Subcutaneous preadipocyte (primary cell): ENCODE measurements at places on chromosomes 2 and 18. TPM values are rescaled to one million over a fixed set of nuclear protein-coding genes. Genes with fewer than 3 reads are reported as not detected.

The CNDP1 gene
- not detected in 2 replicates for total RNA-seq

The ATP6V1C2 gene
- total RNA-seq, result under 0.01 TPM in 2 replicates

The IL1F10 gene
- total RNA-seq, result not detected in 2 replicates

The MARCO gene
- total RNA-seq, result under 0.01 TPM in 1 of 2 replicates, not detected in the other

The PDE11A gene
- total RNA-seq, result not detected in 2 replicates

The C2orf76 gene
- 5.1 and 5.9 TPM in 2 replicates for total RNA-seq

The TMEM247 gene
- total RNA-seq, result not detected in 2 replicates

The PTPRN gene
- 0.98 and 1.5 TPM in 2 replicates for total RNA-seq

The TSPYL6 gene
- not detected in 2 replicates for total RNA-seq

The CPO gene
- total RNA-seq, result under 0.01 and 0.20 TPM in 2 replicates

The CPLX4 gene
- not detected in 2 replicates for total RNA-seq

The INPP5D gene
- total RNA-seq, result 0.39 and 0.73 TPM in 2 replicates

The IL36G gene
- not detected in 2 replicates for total RNA-seq

The DPYSL5 gene
- not detected in 2 replicates for total RNA-seq

The TMEM37 gene
- total RNA-seq, result 0.20 TPM in 1 of 2 replicates, not detected in the other

The TIGD1 gene
- 5.9 and 7.0 TPM in 2 replicates for total RNA-seq

The VSNL1 gene
- total RNA-seq, result 0.20 TPM in 1 of 2 replicates, not detected in the other

The NR4A2 gene
- under 0.01 and 0.39 TPM in 2 replicates for total RNA-seq

The PREB gene
- total RNA-seq, result 37.8 and 48.1 TPM in 2 replicates

The CD226 gene
- under 0.01 and 0.59 TPM in 2 replicates for total RNA-seq

The DSG1 gene
- not detected in 2 replicates for total RNA-seq

The KLHL30 gene
- total RNA-seq, result under 0.01 TPM in 2 replicates

The REEP1 gene
- total RNA-seq, result under 0.01 and 0.20 TPM in 2 replicates

The SLC9A4 gene
- not detected in 2 replicates for total RNA-seq

The GKN2 gene
- not detected in 2 replicates for total RNA-seq

The MROH2A gene
- not detected in 2 replicates for total RNA-seq

The IL37 gene
- total RNA-seq, result not detected in 2 replicates

The MAP3K19 gene
- not detected in 2 replicates for total RNA-seq

The REG1A gene
- not detected in 2 replicates for total RNA-seq

The TTN gene
- 1.1 and 2.7 TPM in 2 replicates for total RNA-seq

The SLC35G4 gene
- total RNA-seq, result not detected in 2 replicates

The CBLN2 gene
- total RNA-seq, result not detected in 2 replicates

The PRADC1 gene
- total RNA-seq, result 18.6 and 18.7 TPM in 2 replicates

The PTPN2 gene
- 26.5 and 29.7 TPM in 2 replicates for total RNA-seq

The RTP5 gene
- not detected in 2 replicates for total RNA-seq

The SNED1 gene
- 154 and 391 TPM in 2 replicates for total RNA-seq

The CENPA gene
- total RNA-seq, result 14.7 and 16.0 TPM in 2 replicates

The SGPP2 gene
- not detected in 2 replicates for total RNA-seq

The CNPPD1 gene
- 17.0 and 18.0 TPM in 2 replicates for total RNA-seq

The TMEM87B gene
- total RNA-seq, result 25.7 and 33.4 TPM in 2 replicates

The SLC38A11 gene
- not detected in 2 replicates for total RNA-seq

The TRIB2 gene
- 8.1 and 20.7 TPM in 2 replicates for total RNA-seq

The NT5DC4 gene
- not detected in 2 replicates for total RNA-seq

The EGR4 gene
- total RNA-seq, result not detected in 2 replicates

The DTNA gene
- 24.6 and 31.6 TPM in 2 replicates for total RNA-seq

The ALPG gene
- not detected in 2 replicates for total RNA-seq

The EVX2 gene
- not detected in 2 replicates for total RNA-seq

The MPP4 gene
- total RNA-seq, result 2.6 and 5.3 TPM in 2 replicates

The KCNK3 gene
- under 0.01 TPM in 1 of 2 replicates, not detected in the other for total RNA-seq

The NEU2 gene
- total RNA-seq, result not detected in 2 replicates

The IL1RN gene
- 0.37 TPM in 1 of 2 replicates, not detected in the other for total RNA-seq

The LYG2 gene
- total RNA-seq, result not detected in 2 replicates

The FNDC4 gene
- 8.4 and 11.0 TPM in 2 replicates for total RNA-seq

The CXCR1 gene
- not detected in 2 replicates for total RNA-seq

The LBX2 gene
- total RNA-seq, result 3.3 and 3.9 TPM in 2 replicates
